ENCODE measurements at places on chromosomes 16 and 17. TPM values are rescaled to one million over a fixed set of nuclear protein-coding genes. Genes with fewer than 3 reads are reported as not detected.

Gene ADGRG1
- total RNA-seq = 6.0 TPM

Gene ADPRM
- total RNA-seq = 13.5 TPM

Gene LGALS9B
- not detected for total RNA-seq

Gene SLC7A6
- total RNA-seq = 62.8 TPM

Gene LRRC75A
- total RNA-seq = 1.2 TPM

Gene ADAM11
- 0.33 TPM for total RNA-seq

Gene P2RX1
- 0.44 TPM for total RNA-seq

Gene SLC16A6
- total RNA-seq = 3.6 TPM

Gene SNX11
- 21.7 TPM for total RNA-seq

Gene NECAB2
- not detected for total RNA-seq

Gene ZNF423
- not detected for total RNA-seq

Data from activated CD4-positive, alpha-beta memory T cell treated with anti-CD3 and anti-CD28 coated beads for 36 hours (primary cell).